ENCODE measurements at places on chromosomes 2 and 18.
A peak's percentile ranks its signal among the peaks of the same experiment; 100 is the strongest.

GRCh38 chr18:9913526-9914333 is at the start of gene VAPA:
Gene VAPA (plus strand): TSS chr18:9914016. CDS start chr18:9914257, 241 bp downstream.
- DNase-seq = peak; percentile 86

DNA sequence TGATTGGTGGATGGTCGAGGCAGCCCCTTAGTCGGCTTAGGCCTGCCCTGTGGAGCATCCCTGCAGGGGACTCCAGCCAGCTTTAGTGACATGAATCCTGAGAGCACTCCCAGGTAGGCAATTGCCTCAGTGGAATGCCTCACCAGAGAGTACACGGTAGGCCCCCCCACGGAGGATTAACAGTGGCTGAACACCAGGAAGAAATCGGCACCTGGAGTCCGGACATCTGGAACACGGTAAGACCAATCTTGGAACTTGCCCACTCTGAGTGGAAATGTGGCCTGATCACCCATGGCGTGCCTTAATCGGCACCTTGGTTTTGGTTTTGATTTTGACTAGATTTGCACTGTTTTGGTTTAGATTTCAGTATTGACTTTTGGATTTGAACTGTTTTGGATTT is 326.2 kb upstream of the NCKAP5 start:
- no peak for DNase-seq

GRCh38 chr2:190618030-190618429 is 30.9 kb upstream of the NAB1 start:
- no peak for DNase-seq

- DNase-seq = no peak
These were observed 80.5 kb upstream of the ABCA12 start for GRCh38 chr2:215218587-215219577.

GRCh38 chr2:69481421-69481820 is 44.2 kb upstream of the NFU1 start:
- DNase-seq = no peak

GRCh38 chr2:188720811-188721605 is 253.2 kb upstream of the COL3A1 start:
- no peak for DNase-seq

- DNase-seq = no peak
These were observed 114.4 kb downstream of the CAPN13 start for GRCh38 chr2:30692829-30693275.

- no peak for DNase-seq
These were observed 196.9 kb downstream of the CTIF start for GRCh38 chr18:48735681-48736255.

All from GOT3 (cell line).